ENCODE measurements at places on chromosomes 12 and 14.

DNA sequence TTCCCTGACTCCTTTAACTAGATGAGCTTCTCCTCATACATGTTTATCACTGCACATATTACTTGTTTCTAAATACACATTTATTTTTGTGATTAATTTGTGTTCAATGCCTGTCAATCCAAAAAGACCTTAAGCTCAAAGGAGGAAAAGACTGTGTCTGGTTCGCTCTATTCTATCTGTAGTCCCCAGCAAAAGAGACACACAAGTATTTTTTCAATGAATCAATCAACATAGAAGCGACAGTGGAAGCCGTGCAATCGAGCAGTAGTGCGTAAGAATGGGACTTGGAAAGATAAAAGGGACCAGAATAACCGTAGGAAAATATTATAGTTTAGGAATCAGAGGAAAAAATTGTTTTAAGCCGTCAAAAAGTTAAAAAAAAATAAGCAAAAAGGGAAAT, 951 bp downstream of the WDHD1 start:
- DNase-seq = no peak

- no peak for DNase-seq
These were observed 65.9 kb upstream of the CDKN3 start for GRCh38 chr14:54330876-54331275.

GRCh38 chr12:3726456-3726855, 26.5 kb downstream of the CRACR2A start:
- no peak for DNase-seq

GRCh38 chr12:132194556-132194955, 50.3 kb downstream of the NOC4L start:
- DNase-seq = no peak

DNA sequence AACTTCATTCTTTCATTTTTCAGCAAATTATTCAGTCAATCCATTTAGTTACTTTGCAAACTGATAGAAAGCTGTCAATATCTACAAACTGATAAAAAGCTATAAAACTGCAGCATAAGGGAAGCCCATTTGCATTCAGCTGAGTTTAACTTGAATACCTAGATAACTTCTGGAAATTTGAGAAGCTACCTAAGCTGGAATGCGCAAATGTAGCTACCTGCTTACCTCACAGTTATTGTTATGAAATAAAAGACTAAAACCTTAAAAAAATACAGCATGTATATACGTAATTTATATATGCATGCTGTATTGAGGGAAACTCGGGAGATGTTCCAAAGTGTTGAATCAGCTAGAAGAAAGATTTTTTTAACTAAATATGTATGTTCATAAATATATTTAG, 94.4 kb downstream of the SYT1 start:
- no peak for DNase-seq

DNA sequence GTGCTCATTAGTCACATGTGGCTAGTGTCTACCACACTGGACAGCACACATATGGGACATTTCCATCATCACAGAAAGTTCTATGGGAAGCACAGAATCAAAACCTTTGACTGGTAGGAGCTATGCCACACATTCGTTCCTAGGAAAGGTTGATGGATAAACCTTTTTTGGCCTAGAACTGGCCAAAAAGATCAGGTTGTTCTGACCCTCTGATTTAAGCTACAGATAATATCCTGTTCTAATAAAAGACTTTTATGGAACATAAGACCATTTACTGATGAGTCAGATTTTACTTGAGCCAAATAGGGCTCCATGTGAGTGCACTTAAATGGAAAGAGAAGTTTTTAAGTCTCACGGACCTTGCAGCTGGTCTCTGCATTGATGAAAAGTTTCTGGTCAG, 143.2 kb downstream of the SLC15A4 start:
- no peak for DNase-seq
